ENCODE measurements at places on chromosomes 1 and 21.

- DNase-seq: no peak
Measured at GRCh38 chr1:17895986-17896385, 140.9 kb downstream of the ACTL8 start.

DNA sequence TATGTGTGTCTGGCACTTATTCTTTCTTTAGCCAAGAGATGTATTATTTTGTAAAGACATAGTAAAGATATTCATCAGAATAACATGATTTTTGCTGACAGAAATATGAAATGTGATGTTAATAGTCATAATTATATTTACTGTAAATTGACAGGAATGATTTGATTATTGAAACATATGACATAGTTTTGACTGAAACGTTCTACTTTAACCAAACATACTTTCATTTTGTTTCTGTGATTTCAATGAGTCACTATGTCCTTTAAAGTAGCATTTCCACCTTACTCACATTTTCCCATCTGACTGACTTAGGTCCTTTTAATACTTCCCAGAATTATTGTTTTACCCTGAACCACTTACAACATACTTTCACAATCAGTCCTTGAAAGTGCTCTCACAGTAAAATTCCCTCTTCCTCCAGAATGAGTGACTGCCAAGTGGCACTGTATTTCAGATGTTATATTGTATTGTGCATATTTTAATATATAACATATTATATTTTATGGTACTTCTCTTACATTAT is 437.9 kb downstream of the NCAM2 start:
- no peak for DNase-seq

DNA sequence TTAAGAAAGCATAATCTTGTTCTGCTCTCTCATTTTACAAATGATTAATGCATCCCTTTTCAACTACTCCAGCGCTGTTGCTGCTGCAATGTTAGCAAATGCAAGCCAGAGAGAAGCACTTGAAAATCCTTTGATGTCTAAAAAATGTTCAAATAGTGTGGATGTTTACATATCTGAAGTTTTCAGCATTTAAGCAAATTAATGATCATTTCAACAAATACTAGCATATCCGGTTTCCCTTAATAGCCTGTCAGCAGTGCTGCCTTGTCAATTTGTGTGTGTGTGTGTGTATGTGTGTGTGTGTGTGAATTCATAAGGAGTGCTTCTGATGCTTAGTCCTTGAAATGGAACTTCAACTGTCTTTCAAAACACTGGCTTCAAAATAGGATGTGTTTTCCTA is 48.1 kb upstream of the WNT2B start:
- no peak for DNase-seq

- DNase-seq: no peak
Measured at GRCh38 chr21:41974752-41975053, 20.9 kb upstream of the C2CD2 start.
